ENCODE measurements at places on chromosomes 7 and 10.
A peak's percentile ranks its signal among the peaks of the same experiment; 100 is the strongest.

- no peak for DNase-seq
Observed at GRCh38 chr7:41881331-41882130, 178.6 kb upstream of the INHBA start.

GRCh38 chr10:29028486-29028885, 260.4 kb upstream of the LYZL1 start:
- no peak for DNase-seq

DNA sequence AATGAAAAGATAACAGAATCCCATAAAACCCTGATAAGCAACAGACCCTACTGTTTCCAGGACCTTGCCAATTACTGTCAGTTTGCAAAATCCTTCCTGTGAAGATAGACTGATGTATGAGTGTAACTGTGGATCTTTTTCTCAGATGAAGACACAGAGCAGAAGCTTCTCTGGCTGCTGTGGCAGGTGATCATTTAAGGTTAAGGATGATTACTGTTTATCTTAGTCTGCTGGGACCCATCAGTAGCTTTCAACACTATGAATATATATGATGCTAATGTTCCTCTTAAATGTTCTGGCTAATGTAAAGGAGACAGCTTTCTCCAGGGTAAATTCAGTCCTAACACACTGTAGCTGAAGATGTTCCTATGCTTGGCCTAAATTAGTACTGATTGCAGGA, 56.0 kb upstream of the CTTNBP2 start:
- no peak for DNase-seq

- no peak for DNase-seq
Observed at GRCh38 chr10:84026821-84027257, 112.5 kb upstream of the GHITM start.

DNA sequence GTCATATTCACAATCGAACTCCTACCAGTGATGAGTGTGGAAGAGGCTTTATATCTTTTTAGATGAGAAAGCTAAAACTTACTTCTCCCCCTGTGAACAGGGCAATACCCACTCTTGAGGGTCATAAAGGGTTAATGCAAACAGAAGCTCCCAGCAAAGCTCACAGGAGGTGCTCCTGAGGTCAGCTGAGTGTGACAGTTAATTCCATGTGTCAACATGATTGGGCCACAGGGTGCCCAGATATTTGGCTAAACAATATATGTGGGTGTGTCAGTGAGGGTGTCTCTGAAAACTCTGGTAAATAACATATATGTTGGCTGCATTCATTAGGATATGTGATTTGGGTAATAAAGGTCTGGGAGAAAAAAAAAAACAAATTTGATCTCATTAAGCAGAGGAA, 86.0 kb downstream of the HIP1 start:
- no peak for DNase-seq

GRCh38 chr7:4798706-4799235, 23.3 kb downstream of the AP5Z1 start:
- DNase-seq = no peak

DNA sequence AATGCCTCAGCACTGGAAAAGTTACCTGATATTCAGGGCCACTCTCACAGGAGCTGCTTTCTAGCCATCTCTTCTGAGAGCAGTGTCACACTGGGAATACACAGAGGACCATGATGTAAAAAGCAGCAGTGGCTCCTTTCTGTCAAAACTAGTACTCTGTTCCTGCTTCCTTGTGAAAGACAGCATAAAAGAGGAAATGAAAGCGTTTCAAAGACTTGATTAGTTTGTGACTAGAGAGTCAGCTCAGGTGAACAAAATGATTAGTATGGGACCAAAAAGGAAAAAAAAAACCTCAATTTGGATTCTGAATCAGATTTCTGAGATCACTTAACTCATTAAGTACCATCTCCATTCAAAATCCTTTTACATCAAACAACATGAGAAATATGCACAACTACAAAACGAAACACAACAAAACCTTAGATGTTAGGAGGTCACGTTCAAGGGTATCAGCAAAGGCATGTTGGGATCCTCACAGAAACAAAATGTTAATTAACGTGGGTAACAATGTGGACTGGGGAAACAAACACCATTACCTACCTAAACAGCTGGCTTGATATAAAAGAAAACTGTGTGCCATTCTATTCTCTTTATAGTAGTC, 103.7 kb downstream of the MACC1 start:
- no peak for DNase-seq

- DNase-seq = no peak
Observed at GRCh38 chr7:79290841-79291497, 162.5 kb downstream of the MAGI2 start.

GRCh38 chr10:68561865-68562649, 1.9 kb downstream of the TET1 start:
- DNase-seq = no peak

DNA sequence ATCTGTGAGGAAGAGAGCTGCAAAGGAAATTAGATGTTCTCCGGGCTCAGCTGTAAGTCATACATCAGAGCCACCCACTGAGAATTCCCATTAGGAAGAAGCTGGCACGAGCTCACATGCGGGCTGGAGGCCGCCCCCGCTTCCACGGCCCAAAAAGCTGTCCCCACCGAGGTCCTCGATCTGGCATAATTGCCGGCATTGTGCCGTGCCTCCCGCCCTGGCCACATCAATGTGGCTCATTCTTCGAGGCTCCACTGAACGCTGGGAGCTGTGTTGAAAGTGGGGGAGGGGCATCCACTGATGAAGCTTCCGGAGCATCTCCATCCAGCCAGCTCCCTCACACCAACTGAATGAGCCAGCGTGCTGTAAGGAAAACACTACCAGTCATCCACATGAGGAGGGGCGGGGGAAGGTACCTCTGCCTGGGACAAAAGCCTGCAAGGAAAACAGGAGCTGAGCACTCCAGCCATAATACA, 173.1 kb downstream of the PTPRN2 start:
- peak; percentile 85 for DNase-seq

DNA sequence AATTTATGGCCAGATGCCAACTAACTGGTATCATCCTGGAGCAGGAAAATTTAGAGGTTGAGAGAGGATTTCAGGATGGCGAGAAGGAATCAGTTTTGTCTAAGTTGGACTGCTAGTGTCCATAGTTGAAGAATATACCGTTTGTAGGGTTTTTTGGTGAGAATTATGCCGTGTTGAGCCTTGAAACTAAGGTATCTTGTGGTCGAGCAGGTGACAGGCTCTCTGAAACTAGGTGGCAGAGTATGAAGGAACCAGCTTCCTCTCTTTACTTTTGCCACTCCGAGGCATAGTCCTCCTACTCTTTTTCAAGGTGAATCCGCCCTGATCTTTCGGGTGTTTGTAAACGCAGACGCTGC, 9.7 kb downstream of the MDFIC start:
- no peak for DNase-seq

- DNase-seq = no peak
Observed at GRCh38 chr7:80533287-80533686, 21.4 kb upstream of the GNAT3 start.

DNA sequence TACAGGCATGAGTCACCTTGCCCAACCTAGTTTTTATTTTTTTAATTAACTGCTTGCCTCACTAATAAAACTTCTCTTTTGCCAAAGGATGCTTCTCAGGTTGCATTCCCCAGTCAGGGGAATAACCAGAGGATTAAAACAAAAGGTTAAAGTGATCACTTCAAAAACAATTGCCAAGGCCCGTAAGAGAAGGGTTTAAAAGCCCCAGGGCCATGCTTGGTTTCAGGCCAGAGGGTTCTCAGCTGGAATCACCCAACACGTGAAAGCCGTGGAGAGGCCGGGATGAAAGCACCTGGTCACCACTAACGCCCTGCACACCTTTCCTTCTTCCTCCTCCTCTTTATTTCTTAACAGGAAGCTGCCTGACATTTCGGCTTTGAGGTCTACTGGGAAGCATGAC, 587.5 kb downstream of the PTPRN2 start:
- DNase-seq = no peak

DNA sequence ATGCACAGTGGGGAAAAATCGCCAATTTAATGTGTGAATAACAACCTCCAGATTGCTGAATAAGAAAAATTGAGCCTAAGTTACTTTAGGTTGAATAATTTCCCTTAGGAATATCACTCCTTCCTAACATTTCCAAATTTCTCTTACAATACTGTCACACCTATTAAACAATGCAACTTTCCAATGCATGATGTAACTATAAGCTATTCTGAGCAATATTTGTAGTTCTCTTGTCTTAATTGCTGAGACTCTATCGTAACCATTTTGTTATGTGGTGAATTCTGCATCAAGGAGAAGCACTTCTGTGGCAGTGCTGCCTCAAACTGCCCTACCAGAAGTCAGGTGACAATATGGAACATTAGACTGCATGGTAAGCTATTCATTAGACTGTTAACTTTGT, 386.7 kb upstream of the LRRN3 start:
- DNase-seq = no peak

DNA sequence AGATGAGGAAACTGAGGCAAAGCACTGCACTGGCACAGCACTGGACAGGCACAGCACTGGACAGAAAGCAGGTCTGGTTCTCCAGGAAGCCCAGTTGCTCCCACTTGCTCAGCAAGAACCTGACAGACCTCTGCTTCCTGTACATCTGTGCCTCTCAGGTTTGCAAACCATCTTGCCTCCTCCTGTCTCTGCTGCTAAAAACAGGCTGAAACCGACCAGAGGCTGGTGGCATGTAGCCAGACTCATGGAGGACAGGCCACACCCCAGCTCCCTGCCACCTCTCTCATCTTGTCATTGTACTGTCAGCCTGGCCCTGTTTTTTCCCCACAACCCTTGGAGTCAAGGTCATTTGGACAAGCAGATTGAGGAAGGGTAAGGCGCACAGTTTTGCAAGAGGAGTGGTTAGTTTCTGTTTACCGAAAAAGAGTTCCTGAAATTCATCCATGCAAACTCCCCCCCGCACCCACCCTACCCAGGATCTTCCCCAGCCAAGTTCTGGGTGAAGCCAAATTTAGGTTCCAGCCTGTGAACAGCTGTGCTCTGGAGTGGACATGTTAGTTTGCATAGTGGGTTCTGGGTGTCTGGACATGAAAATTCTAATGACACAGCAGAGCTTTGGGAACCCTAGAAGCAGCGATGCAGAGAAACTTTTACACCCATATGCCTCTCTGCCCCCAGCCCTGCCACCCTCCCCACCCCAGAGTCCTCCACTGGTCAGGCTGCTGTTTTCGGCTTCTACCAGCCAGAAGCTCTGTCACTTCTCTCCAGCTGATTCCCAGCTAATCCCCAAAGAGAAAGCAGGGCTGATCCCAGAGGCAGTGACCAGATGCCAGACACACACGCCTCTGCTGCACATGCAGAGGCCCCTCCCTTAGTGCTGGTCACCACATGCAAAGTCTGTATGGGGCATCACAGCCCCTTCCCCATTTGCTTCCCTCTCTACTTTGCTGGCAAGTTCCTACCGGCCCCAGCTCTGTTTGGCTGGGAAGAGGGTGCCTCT, 8.5 kb upstream of the C10orf105 start:
- no peak for DNase-seq

- DNase-seq = peak; percentile 20
Observed at GRCh38 chr10:70494966-70495365, 16.4 kb downstream of the PALD1 start.

DNA sequence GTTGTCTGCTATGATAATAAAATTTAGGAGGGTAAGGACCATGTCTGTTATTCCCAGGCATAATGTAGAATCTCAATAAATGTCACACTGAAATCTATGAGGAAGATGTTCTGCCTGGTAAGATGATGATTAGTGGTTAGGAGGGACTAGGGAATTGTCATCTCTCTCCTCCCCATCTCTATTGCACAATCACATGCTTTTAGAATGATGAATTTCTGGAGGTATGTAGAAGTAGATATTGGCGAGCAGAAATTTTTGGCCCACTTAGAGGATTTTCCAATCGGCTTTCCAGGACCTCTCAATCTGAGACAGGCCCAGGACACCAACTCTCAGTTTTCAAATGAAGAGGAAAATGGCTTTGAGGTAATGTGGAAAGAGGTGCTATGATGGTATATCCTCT, 2.0 kb upstream of the PITX3 start:
- DNase-seq = no peak

- DNase-seq = no peak
Observed at GRCh38 chr10:126352453-126352852, 35.8 kb downstream of the ADAM12 start.
